Stimulated activated CD8-positive, alpha-beta memory T cell treated with anti-CD3 and anti-CD28 coated beads, Interleukin-4, amount 100 ng/mL, for 4 hours (primary cell): ENCODE measurements at places on chromosomes 4 and X.

GRCh38 chr4:185559915-185560281 lies 24.6 kb upstream of the PDLIM3 start:
- no peak for DNase-seq

- no peak for DNase-seq
These were observed 152.3 kb downstream of the ARAP2 start for GRCh38 chr4:36091997-36092396.

DNA sequence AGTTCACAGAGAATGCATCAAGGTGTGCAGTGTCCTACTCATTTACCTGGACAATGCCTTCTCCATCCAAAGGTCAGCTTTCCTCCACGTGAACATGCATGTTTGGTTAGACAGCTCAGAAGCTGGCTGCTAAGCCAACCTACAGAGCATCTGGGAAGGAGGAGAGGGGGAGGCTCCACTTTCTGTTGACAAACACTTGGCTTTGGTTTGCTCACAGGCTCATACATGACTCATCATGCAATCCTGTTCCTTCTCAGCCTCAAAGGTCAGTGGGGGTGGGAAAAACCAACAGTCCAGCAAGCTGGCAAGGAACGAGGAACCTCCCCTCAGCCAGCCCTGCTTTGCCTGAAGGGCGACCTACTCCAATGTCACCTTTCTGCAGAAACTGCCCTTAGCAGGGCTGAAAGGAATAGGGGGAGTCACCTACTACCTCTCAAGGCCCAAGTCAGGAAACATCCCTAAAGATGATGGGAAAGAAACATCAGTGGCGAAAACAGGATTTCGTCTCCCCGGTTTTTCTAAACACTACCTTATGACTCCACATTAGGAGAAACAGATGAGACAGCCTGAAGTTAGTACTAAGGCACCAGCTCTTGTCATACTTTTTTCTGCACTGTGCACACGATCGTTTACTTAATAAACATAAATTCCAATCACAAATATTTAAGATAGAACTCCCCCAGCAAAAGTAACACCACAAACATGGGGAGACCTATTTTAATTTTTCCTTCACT lies 37.9 kb downstream of the RELL1 start:
- no peak for DNase-seq

- DNase-seq = no peak
These were observed 8.4 kb downstream of the PGAM4 start for GRCh38 chrX:77961063-77961462.

DNA sequence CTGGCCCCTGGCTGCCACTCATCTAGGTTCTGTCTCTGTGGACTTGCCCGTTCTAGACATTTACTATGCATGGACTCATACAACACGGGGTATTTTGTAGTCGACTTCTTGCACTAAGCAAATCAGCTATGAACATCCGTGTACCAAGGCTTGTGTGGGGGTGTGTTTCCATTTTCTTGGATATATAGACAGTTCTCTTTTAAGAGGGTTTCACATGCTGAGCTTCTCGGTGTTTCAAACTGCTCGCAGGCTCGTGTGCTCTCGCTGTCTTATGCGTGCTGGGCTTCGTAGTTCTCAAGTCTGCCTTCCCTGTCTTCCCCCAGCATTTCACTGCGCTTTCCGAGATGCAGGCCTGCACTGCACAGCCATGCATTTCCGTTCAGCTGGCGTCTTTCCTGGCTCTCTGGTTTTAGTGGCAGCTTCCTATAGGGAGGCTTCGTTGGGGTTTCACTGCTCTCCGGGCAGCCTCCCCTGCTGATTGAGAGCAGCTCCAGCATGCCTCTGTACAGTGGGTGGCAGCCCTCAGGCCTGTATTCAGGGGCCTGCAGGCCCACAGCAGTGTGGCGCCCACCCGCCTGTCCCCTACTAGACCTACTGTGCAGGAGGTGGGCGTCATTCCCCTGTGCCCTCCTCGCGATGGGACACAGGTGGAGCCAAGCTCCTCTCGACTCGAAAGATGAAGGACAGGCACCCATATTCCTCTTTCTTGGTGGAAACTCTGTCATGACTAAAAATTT lies 27.6 kb downstream of the ZBTB49 start:
- DNase-seq = no peak

DNA sequence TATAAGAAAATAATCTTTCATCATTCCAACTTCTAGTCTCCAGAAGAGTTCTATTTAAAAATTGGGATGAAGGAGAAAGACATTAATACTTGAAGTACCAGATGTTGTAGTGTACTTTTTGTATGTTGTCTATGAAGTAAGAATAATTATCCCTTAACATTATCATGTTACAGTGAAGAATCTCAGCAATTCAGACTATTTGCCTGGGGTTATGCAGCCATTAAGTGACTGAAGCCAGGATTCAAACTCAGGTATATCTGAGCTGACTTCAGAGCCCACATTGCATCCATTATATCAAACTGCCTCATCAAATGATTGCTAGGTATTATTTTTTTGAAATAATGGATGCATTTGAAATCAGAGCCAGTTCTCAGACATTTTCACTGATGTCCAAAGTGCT lies 76.1 kb upstream of the FHDC1 start:
- no peak for DNase-seq

- no peak for DNase-seq
These were observed 6.8 kb upstream of the CTBP1 start for GRCh38 chr4:1255699-1256098.

DNA sequence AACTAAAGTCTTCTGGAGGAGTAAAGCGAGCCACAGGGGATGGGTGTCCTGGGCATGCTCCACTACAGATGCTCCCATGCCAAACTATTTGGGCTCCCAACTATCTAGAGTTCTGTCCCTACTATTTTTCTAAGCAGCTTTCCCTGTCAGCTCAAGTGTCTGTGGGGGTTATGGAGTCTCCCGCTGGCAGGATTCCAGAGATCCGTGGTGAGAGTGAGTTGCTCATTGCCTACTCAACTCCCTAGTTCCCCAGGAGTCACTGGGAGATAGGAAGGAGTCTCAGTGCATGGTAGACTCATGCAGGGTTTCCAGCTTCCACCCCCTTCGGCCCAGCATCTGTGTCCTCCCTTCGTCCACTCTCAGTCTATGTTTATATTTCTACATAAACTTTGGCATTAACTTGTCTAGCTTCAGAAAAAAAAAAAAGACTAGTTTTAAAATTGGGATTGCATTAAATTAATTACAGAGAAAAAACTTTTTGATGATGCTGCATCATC lies 55.1 kb upstream of the INPP4B start:
- DNase-seq = no peak

DNA sequence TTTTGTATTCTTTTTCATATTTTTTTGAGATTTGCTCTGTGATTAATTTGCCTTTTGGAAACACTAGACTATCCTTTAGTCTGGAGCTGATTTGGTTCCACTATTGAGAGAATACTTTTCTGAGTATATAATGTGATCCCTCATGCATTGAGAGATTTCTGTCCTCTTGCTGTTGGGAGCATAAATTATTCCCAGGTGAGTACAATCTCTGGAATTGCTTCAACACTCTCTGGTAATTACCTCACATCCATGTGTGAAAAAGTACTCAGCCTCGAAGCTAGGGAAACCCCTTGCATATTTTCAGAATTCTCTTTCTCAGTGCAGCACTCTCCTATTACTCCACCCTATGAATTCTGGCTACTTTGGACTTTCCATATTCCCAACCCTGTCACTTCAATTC lies 550.0 kb downstream of the RAPGEF2 start:
- no peak for DNase-seq

DNA sequence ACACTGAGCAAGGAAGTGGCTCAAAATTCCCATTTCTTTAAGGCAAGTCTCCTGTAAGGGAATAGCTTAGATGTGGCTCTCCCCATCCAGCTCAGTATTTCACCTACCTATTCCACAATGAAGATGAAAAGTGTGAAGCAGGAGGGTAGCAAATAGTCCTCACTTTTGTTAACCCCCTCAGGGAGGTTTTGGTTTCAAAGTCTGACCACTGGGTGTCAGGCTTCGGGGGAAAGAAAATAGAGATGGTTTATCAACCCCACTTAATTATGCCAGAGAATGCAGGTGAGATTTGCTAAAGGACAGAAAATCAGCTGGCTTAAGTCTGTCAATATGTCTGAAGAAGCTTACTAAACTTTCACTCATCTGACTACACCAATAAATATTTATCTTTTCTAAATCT lies 69.5 kb downstream of the DHX15 start:
- no peak for DNase-seq

GRCh38 chr4:155722336-155722735 lies 36.5 kb upstream of the GUCY1B1 start:
- no peak for DNase-seq

GRCh38 chr4:1376391-1376840 lies 29.4 kb downstream of the UVSSA start:
- no peak for DNase-seq
